Tibial artery (tissue), 4 donors: ENCODE measurements at places on chromosomes 4 and X.

DNA sequence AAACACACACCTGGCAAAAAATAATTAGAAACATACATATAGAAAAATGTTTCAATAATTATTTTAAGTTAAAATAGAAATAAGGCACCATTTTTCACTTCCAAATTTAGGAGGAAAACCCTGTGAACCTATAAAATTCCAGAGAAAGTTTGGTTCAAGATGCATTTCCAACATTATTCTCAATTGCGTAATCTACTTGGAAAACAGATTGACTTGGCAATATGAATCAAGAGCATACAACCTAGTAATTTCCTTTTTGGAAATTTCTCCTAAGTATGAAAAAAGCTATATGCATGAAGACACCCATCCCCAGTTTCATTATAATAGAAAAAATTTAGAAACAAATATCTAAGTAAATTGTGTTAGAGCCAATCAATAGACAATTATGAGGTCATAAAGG, 242.9 kb downstream of the IQCM start:
- no peak for DNase-seq

- DNase-seq, result no peak
Observed at GRCh38 chrX:121227888-121228287, 180.5 kb downstream of the GLUD2 start.

- no peak for DNase-seq
Observed at GRCh38 chr4:38491854-38492478, 172.0 kb upstream of the KLF3 start.

- DNase-seq, result no peak
Observed at GRCh38 chr4:18860836-18861530, 839.4 kb upstream of the LCORL start.

DNA sequence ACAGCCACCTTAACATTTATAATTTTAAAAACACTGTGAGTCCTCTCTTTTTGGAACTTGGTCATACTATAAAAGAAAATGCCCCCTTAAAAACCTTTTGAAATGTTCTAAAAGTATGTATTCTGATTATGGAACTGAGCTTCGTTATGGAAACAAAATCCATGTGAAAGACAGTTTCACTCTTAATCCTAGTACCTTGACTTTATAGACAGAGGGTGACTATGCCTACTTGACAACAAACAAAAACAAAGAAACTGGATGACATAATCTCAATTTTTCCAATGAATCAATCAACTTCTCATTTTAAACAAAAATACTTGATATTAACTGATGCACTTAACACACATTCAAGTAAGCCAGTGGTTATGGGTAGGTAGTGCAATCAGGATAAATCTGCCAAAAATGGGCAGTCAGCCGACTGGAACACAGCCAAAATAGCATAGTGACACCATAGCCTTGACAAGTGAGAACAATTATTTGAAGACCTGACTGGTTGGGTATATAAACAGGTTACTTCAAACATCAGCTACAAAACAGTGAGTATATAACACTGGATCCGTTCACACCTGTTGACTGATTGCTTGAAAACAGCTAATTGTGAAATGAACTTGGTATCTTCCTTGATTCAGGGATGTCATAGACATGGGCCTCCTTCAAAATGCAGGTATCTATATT, 265.5 kb downstream of the PPP3CA start:
- no peak for DNase-seq

DNA sequence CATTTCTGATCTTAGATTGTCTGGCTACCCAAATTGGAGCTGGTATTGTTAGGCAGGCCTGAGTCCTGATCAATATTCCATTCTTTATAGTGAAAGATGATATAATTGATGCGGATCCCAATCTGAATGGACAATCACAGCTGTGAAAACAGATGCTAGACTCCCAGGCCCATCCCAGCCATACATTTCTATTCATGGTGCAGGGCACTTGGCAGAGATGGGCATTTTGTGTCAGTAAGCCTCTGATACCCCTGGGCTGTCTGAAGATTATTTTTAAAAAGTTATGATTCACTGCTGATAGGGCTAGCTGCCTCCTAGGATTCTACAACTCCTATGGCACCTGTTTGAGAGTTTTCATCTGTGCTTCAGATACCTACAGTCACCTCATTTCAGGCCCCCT, 61.2 kb upstream of the TSPAN7 start:
- DNase-seq, result no peak

GRCh38 chrX:73758250-73758649, 195.3 kb downstream of the CHIC1 start:
- no peak for DNase-seq

DNA sequence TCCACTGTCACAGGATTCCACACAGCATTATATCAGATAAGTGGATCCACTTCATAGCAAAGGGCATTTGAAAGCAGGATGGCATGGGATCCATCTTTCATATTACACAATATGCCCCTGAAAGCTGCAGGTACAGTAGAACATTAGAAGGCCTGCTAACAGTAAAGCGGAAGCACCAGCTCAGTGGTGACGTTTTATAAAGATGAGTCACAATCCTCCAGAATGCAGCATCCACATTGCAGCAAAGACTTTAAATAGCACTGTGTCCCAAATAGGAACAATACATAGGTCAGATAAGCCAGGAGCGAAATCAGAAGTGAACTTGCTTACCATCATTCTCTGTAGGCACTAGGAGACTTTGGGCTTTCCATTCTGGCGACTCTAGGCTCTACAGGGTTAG, 609.5 kb upstream of the FAT1 start:
- no peak for DNase-seq

DNA sequence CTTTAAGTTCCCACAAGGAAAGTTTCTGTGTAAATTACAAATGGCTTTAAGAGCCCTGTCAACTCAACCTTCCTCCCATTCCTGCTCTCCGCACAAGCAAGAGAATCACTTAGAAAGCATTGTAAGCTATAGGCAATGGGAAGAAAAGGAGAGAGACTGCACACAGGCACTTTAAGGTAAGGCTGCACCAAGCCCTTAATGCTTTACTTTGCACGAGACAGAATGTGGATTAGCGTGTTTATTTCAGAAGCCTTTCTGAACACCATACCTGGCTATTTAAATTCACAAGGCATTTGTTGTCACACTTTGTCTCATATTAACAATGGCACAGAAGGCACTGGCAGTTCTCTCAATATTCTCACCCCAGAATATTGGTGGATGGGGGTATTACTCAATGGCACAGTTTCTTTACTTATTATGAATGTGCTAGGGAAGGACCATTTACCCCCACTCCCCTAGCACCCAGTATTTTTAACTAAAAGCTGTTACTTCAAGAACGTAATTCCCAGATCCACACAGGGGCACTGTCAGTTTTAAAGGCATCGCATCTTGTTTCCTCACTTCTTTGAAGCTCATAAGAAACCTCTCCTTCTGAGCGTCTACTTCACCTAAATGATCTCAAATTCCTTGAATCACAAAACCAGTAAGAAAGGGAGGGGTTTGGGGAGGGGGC, 150.0 kb downstream of the MAML3 start:
- no peak for DNase-seq

DNA sequence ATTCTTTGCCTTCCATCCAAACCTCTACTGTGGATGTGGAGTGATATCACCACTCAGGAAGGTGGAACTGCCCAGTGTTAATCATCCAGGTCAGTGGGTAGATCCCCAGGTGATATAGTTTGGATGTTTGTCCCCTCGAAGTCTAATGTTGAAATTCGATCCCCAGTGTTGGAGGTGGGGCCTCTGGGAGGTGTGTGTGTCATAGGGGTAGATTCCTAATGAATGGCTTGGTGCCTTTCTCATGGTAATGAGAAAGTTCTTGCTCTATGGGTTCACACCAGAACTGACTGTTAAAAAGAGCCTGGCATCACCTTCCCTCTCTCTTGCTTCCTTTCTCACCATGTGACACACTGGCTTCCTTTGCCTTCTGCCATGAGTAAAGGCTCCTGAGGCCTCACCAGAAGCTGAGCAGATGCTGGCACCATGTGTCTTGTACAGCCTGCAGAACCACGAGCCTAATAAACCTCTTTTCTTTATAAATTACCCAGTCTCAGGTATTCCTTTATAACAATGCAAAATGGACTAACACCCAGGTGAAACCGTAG, 6.8 kb upstream of the SOWAHB start:
- DNase-seq, result no peak

DNA sequence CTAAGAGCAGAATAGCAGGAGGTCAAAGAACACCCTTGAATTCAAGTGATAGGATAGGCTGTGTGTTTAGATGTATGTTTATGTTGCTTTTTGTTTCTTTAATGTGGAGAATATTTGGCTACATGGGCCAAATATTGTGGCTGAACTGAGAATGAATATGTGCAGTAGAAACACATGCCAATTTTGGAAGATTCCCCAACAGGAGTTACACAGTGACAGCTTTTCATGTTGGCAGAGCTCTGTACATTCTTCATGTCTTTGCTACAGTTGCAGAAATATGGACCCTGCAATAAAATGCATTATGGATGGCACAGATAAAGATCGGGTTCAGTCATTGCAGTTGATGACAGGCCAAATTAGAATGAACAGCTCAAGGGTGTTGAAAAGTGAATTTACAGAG, 82.8 kb upstream of the SLC4A4 start:
- no peak for DNase-seq

GRCh38 chr4:148749403-148749802, 307.2 kb upstream of the NR3C2 start:
- DNase-seq, result no peak

DNA sequence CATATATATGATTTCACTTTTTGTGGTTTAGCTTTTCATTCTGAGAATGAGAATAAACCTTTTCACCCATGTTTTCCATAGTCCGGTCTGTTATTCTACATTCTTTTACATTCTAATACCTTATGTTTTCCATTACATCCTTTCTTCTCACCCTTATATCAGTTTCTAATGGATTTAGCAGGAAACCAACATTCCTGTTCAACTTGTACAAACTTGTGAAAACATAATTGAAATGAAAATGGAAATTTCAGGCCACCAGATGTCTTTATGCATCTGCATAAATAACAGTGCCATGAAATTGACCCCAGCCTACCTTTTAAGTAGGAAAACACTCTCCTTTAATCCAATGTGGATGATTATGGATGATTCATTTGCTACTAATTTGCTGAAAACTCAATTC, 494.8 kb upstream of the ZFP42 start:
- DNase-seq, result no peak
